ENCODE measurements at places on chromosomes 1 and 21.

- DNase-seq, result no peak
Measured at GRCh38 chr1:206839006-206839560, 26.3 kb upstream of the IL20 start.

- DNase-seq, result no peak
Measured at GRCh38 chr1:168725060-168725459, 3.9 kb downstream of the DPT start.

DNA sequence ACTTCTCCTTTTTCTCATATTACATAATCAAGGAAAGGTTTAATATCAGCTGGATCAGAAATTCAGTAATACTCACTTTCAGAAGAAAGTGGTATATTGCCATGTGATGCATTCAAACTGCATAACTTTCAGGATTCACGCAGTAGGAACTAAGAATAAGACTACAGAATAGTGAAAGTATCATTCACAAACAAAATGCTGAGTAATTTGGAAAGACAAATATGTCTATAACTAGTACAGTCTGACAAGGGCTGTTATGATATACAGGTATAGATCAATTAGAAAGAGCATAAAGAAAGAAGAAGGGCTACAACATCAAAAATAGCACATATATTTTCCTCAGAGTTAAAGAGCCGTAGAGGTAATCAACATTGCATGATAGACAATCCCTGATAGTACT, 871.5 kb upstream of the TMPRSS15 start:
- DNase-seq, result no peak

- no peak for DNase-seq
Measured at GRCh38 chr1:224543453-224543852, 72.7 kb upstream of the CNIH3 start.

DNA sequence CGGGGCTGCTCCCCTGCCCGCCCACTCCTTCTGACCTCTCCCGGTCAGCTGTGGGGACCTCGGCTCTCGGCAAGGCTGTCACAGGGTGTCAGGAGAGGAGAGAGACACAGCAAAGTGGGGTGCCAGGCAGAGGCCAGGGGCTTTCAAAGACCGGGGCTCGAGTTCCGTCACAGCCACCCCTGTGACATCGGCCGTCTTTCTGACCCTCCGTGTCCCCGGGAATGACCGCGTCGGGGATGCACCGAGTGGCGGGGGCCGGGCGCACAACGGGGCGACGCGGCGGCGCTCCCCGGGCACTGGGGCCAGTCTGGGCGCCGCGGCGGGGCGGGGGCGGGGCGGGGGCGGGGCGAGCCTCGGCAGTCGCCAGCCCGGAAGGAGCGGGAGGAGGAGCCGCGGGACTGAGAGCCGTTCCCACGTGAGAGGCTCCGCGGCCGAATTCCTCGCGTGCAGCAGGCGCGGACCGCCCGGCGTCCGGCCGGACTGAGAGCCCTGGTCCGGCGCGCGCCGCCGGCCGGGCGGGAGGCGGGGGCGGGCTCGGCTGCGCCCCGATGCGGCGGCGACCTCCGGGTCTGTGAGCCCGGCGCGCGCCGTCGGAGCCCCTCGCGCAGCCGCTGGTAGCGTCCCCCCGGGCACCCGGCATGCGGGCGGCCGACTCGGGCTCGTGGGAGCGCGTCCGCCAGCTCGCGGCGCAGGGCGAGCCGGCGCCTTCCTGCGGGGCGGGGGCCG, 229.7 kb upstream of the TMEM51 start:
- peak; percentile 12 for DNase-seq

DNA sequence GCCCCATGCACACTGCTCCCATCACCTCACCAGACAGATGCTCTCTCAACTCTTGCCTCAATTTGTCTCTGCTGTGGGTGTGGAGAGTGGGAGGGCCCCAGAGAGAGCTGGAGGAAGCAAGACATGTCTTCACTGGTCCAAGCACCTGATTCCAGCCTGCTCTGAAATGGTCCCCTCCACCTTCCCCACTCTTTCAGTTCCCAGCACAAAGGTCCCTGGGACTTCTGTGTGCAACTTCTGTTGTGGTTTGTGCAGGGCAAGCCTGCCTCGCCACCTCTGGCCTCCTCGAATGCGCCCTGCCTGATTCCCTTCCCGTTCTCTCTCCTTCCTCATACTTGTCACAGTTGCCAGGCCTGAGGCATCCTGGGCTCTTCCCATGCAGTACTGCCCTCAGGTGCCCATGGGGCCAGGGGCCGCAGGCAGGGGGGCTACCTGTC, 119.3 kb downstream of the SYT2 start:
- no peak for DNase-seq

- DNase-seq, result peak; percentile 34
Measured at GRCh38 chr1:32623775-32624174, 26.6 kb downstream of the ZBTB8OS start.

DNA sequence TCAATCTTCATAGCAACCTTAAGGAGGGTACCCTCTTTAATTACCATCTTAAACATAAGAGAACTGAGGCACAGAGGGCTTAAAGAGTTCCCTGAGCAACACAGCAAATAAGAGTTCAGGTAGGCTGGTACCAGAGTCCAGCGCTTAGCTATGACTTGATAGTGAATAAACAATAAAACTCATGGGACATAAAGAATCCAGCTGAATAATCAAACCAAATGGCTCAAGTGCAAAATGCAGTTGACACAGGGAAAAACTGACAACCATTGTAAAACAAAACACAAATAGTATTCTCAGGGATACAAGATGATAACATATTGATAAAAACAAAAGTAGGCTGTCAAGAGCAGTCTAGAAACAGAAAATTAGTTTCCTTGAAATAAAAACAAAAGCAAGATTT, 176.9 kb upstream of the HMGB4 start:
- DNase-seq, result no peak

DNA sequence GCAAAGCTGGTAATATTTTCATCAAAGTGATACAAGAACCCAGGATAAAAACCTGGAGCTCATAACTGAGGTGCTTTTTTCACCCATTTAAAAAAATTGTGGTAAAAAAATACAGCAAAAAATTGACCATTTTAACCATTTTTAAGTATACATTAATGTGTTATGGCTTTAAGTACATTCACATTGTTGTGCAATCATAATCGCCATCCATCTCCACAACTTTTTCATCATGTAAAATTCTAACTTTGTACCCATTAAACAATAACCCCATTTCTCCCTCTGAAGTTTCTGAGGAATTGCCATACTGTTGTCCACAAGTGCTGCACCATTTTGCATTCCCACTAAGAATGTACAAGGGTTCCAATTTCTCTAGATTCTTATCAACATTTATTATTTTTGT, 36.6 kb downstream of the ACP6 start:
- no peak for DNase-seq

- no peak for DNase-seq
Measured at GRCh38 chr1:209761011-209761635, 5.3 kb downstream of the TRAF3IP3 start.

DNA sequence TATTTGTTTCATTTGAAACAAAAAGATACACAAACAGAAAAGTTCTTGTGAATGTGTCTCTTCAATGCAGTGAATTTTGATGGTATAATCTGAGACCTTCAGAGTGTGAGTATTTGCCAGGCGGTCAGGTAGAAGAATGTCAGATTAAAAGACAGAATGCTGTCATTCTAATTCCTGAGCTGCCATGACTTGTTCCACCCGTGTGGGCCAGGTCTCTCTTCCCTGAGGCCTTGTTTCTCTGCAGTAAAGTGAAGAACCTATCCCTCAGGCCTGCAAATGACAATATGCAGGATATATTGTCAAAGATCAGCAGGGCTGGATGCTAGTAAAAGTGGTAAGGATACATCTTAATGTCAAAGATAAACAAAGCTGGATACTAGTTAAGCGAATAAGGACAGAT, 111.4 kb downstream of the ZP4 start:
- DNase-seq, result no peak

GRCh38 chr1:31830511-31830910, 14.7 kb upstream of the SPOCD1 start:
- DNase-seq, result no peak

DNA sequence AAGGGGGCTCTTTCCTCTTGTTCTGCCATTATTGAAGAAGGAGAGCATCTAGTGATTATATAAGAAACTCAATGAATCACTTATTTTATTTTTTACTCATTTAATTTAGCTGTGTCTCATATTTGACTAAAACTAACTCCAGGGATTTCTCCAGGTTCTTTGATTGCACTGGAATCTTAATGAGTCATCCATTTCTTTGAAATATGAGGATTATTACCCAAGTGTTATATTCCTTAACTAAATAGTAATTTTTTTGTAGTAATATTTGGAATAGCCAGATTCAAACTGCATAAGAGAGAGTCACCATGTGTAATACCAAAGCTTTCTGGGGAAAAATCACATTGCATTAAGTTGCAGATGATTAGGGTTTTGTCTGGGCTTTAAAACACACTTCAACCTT, 59.5 kb downstream of the NTMT2 start:
- DNase-seq, result no peak

DNA sequence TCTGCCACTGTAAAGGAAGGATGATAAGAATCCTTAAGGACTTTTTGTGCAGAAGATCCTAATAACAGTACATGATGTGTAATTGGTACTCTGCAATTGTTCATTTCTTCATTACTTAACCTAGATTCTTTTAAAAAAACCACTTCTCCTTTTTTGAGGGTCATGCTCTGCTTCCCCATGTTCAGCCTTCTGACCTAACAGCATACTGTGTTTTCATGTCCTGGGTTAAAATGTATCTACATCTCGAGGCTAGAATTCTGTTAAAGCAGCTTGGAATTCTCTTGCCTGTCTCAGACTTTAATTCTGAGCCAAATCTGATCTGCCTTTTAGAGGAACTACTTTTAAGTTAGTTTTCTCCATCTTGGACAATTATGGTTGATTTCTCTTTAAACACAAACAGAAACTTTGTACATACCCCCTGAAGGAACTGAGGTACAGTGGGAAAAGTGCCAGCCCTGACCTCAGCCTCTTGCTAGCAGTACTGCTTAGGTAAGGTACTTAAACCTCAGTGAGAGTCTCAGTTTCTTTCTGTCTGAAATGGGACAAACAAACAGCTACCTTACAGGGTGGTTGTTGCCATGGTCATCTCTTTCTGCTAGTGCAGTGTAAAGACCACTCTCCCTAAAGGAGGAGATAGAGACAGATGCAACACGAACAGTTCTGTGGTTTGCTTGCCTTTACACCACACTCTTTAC, 103.2 kb upstream of the DYNLT5 start:
- DNase-seq, result no peak

- DNase-seq, result peak; percentile 70
Measured at GRCh38 chr1:161153682-161154337, at the start of gene UFC1. UFC1 (plus strand) TSS chr1:161153978; CDS start chr1:161153998, 20 bp downstream.

DNA sequence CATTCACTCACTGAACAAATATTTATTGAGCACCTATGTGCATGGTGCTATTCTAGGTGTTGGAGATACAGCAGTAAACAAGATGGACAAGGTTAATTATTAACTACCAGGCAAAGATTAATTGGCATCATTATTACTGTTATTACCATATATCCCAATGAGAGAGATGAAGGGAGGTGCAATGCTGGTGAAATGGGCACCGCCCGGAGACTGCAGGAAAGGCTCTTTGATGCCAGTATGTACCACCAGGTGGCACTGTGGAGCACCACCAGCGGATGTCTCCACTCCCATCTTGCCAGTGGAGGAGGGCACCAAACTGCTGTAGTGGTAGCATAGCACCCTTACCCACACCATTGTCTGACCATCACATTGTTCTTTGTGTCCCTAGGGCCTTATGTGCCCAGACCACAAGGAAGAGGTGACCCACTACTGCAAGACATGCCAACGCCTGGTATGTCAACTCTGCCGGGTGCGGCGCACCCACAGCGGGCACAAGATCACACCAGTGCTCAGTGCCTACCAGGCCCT, 3.0 kb downstream of the TRIM46 start:
- DNase-seq, result peak; percentile 76

DNA sequence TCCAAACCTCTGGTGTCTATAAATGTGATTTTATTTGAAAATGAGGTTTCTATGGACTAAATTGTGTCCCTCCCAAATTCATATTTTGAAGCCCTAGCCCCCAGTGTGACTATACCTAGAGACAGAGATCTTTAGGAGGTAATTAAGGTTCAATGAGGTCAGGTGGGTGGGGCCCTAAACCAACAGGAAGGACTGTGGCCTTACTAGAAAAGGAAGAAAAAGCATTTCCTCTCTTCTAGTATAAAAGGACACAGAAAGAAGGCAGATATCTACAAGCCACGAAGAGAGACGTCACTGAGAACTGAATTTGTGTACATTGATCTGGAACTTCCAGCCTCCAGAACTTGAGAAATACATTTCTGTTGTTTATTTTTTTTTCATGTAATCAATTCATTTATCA, 123.1 kb upstream of the RUNX1 start:
- no peak for DNase-seq

GRCh38 chr1:206737729-206738201, 32.8 kb upstream of the IL19 start:
- DNase-seq, result no peak

DNA sequence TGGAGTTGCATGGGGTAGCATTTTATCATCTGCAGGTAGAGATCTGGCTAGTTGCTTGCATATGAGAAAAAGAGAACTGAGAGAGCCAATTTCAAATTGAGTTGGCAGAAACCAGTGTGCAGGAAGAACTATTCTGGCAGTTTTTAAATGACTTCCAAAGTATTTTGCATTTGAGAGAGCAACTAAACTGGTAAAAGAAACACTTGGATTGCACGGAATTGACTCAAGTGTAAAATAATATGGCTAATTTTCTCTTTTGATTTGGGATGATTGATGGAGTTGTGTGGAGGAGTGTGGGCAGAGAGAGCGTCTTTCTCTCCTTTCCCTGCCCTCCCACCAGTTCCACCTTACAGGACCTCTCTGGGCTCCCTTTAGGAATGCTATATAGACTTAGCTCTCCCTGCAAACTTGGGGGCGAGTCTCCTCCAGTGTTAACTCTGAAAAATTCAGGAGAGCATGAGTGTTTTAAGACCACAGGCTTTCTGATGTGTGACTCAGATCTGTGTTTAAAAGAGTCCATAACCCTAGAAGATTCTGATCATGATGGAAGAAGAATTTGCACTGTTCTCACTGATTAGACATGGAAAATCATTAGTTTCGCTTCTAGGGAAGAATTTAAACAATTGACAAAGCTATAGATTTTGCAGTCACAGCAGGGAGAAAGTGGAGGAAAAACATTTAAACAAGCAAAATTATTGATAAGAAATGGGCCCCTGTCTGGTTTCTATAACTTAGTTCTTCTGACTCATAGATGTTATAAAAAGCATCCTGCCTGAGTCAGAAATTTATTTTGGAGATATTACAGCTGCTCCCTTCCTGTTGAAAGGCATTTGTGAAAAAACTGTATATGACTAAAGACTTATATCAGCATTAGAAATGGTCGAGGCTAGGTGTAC, 24.9 kb upstream of the CTBS start:
- DNase-seq, result no peak

DNA sequence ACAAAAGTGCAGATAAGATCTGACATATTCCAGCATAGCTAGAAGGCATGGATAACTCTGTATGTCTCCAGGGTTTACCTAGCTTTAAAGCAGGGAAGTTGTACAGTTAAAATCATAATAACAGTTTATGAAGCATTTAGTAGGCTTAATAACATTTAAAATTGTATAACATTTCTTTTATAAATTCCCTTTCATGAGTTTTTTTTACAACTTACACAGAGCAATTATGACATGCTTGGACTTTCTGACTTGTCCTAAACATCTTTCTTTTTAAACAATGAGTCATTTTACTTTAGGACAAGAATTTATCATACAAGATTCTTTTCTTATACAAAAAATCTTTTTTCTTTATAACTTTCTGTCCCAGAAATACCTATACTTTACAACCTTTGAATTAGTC, 408.5 kb upstream of the NEGR1 start:
- no peak for DNase-seq

All from stimulated activated CD4-positive, alpha-beta T cell treated with anti-CD3 and anti-CD28 coated beads, Interleukin-2, amount 100 ng/mL, for 4 hours (primary cell).